ENCODE measurements at places on chromosomes 4 and X. TPM values are rescaled to one million over a fixed set of nuclear protein-coding genes. Genes with fewer than 3 reads are reported as not detected.

DNA sequence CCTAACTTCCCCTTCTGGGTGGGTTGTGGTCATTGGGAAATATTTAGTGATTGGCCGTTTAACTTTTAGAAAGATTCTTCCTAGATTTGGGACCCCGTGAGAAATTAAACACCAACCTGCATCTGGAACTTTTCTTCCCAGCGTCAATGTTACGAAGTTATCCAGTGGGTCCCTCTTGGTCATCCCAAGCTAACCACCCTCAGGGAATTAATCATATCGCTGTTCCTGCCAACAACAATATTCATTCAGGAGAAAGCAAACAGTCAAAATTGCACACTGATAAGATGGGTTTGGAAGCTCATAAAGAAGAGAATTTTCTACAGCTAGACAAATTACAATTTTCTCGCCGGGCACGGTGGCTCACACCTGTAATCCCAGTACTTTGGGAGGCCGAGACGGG lies 121.2 kb upstream of the STX18 start:
- peak; percentile 88 for DNase-seq

The MAGEC1 gene
- total RNA-seq, result not detected

- DNase-seq, result no peak
These were observed 95.0 kb downstream of the FAM53A start for GRCh38 chr4:1589098-1589497.

The RNF128 gene
- total RNA-seq, result 8.1 TPM

The UGT2A1 gene
- not detected for total RNA-seq

DNA sequence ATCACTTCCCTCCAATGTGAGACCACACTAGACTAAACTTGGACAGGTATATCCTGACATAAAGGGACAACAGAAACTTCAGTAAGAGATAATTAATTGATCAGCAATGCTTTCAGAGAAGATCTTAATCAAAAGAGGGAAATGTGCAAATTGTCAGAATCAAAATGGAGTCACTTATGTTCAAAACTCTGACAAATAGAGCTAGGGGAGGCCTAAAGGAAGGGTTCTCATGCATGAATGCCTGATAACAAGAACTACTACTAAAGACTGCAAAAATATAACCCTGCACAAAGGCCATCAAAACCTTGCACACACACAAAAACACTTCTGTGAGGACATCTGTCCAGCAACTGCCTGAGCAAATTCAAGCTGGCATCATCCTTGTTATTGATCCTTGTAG lies 637.5 kb upstream of the INTU start:
- no peak for DNase-seq

GRCh38 chr4:184620212-184620867 lies 28.9 kb downstream of the CASP3 start:
- DNase-seq, result no peak

The MTNR1A gene
- not detected for total RNA-seq

GRCh38 chrX:81316163-81316562 lies 114.3 kb downstream of the SH3BGRL start:
- DNase-seq, result no peak

The CXCL10 gene
- 0.33 TPM for total RNA-seq

The F8 gene
- 7.9 TPM for total RNA-seq

GRCh38 chrX:135639066-135639780 lies 74.2 kb upstream of the CT45A1 start:
- no peak for DNase-seq

DNA sequence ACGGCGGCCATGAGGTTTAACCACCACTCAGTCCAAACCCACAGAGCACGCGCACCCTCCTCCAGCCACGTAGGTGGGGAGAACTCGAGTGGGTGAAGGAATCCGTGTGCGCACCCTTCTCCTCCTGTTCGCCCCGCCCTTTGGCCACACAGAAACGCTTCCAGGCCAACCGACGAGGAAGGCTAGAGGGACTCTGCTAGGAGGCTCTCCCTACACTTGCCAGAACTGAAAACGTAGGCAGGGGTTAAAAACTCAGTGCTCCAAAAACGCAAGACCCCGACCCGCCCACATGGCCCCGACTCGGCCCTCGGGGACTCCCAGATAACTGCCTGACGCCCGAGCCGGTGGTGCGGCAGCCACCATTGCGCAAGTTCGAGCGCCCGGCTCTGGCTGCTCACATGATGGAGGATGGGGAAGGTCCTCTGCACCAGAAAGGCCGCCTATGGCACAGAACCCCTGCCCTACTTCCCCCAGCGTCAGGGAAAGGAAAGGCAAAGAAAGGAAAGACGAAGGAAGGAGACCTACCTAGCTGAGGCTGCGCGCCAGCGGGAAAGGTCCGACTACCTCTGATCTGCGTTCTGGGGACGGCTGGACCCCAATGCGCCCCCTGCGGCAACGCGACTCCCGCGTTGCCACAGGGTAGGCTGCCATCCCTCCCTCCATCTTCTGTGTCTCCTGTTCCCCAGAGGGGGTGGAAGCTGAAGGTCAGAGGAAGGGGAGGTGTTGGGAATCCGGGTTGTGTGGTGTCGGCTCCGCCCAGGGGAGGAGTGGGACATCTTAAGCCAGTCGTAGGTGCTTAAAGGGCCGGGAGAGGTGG lies 201.9 kb upstream of the AGTR2 start:
- peak; percentile 22 for DNase-seq

The NPY1R gene
- total RNA-seq, result under 0.01 TPM

Measured in fibroblast of lung (primary cell).